Right renal cortex interstitium (tissue), 3 donors: ENCODE measurements at places on chromosomes 7 and 10.

DNA sequence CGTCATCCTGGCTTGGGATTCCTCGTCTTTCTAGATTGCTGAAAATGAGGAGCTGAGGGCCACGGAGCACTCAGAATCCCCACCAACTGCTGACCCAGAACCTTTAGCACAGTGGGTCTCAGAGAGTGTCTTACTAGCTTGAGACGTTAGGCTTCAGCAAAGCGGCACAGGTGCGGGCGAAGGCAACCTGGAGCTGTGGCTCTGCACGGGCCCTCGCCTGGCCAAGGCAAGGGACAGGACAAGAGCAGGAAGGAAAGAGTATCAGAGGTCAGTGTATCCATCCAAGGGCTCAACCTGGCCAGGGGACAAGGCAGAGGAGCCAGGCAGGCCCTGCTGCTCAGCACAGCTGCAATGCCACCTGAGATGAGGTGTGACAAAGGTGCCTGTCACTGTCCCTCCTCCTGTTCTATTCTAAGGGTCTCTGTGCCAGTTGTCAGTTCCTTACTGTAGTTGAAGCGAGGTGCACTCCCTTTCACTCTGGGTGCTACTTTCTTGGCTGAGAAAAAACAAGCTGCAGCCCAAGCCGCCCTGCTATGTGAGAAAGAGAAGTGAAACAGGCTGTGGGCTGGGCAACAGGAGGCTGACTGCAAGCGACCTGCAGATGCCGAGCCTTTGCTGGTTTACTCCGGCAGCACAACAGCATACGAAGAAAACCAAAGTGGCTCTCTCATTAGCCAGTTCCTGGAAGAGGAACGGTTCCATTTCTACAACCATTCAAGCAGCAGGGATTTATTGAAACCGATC is 33.3 kb upstream of the KDM7A start:
- no peak for DNase-seq

GRCh38 chr7:72793791-72794190 is 34.2 kb downstream of the TYW1B start:
- DNase-seq = no peak

GRCh38 chr10:3278771-3279170 is 106.2 kb upstream of the PITRM1 start:
- no peak for DNase-seq

- DNase-seq = no peak
These were observed 2.2 kb upstream of the UFSP1 start for GRCh38 chr7:100891568-100892247.

DNA sequence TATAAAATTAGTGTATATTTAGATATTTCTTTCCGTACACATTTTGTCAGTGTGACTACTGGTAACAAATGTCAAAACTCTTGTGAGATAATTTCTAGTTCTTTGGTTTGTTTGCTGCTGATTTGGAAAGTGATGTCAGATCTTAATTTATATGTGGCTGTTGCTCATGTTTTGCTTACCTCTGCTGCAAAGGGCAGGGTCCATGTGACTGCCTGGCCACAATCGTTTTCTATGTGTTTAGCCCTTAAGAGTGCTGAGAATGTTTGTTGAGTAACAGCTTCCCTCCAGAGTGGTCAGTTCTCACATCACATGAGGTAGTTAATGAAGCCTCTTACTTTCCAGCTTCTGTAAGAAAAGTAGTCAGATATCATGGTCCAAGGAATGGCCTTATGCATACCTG is 4.2 kb downstream of the NRBF2 start:
- no peak for DNase-seq

DNA sequence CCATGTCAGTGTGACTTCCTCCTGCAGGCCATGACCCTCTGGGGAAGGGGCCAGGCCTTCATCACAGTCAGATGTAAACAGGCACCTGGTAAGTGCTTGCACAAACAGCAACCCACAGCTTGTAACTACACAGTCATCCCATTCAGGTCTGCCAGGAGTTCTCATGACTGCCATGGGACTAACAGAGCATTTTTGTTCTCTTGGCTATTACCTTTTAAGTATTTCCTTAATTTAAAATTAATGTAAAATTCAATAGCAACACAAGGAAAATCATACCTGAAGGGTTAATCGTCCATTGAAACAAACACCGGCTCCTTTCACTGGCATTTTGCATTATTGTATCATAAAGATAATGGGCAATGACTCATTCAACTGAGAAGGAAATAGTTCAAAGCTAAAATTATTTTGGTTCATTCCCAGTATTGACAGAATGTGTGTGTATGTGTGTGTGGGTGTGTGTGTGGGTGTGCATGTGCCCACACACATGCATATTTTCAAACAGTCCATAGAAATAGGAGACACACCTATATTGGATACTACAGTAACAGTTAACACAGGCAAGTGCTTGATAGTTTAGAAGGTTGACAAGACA is 307.9 kb downstream of the WDR11 start:
- DNase-seq = no peak

DNA sequence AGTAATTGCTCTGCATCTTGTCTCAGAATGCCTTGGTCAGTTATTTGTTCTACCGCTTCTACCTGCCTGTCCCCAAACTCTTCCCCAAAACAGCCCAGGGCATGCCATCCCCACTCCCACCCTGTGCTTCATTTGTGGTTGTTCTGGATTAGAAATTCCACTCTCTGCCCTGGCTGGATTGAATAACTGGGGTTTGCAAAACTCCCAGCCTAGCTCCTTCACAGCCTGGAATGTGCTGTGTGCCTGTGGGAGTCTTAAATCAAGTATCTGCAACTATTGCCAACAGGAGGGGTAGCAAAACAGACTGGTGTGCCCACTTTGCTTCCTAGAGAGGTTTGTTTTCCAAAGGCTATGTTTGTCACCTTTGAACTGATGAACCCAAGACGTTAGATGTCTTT is 24.2 kb downstream of the TSPAN15 start:
- DNase-seq = no peak

- DNase-seq = no peak
These were observed 124.2 kb downstream of the ATE1 start for GRCh38 chr10:121803611-121804010.

DNA sequence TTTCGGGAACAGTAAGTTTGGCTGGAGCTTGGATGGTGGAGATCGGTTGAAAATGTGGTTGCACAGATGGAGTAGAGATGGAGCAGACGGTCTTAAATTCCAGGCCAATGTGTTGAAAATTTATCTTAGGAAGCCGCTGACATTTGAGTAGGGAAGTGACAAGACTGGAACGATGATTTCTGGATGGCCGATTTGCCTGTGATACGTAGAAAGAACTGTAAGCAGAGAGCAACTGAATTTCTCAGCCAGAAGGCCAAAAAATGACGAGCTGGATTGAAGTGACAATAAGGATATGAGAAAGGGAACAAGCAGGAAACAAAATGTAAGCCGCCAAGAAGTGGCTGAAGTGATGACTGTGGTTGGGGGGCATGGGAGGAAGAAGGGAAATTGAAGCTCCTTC is 687 bp upstream of the ARMC3 start:
- DNase-seq = no peak

DNA sequence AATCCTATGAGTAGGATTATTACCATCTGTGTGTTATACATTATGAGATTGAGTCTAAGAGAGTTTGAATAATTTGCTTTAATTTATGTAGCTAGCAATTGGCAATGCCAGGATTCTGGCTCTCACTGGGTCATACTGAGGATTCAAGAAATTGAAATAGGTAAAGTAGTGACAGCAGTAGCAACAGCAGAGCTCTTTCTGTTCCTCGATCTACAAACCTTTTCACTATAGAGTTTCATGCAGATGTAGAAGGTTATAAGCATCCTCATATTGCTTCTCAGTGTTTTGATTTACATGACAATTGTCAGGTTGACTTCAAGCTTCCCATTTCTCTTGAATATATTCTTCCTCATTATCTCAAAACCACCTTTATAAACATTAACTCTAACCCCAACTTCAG is 294.1 kb upstream of the CSTF2T start:
- DNase-seq = no peak

- DNase-seq = no peak
These were observed 133.0 kb downstream of the EMX2 start for GRCh38 chr10:117675514-117676055.

GRCh38 chr10:49083261-49083660 is 32.1 kb downstream of the VSTM4 start:
- DNase-seq = no peak

DNA sequence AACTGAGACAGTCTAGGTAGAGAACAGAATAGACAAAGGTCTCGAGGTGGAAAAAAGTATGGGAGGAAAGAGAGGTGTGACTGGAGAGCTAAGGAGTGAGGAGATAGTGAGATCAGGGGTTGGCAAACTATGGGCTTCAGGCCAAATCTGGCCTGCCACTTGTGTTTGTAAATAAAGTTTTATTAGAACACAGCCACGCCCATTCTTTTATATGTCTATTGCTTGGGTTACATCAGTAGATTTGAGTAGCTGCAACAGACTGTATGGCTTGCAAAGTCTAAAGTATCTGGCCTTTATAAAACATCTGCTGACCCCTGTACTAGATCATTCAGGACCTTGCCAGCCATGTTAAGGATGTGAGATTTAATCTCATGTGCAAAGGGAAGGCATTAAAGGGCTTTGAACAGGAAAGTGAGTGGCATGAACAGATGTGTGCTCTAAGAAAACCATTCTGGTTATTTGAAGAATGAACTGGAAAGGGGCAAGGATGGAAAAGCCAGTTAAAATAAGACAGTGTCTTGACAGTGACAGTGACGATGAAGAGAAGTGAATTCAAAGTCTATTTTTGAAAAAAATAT is 240.3 kb downstream of the RNLS start:
- DNase-seq = no peak

- peak; percentile 53 for DNase-seq
These were observed 427.1 kb downstream of the GPAM start for GRCh38 chr10:111756217-111757061.

DNA sequence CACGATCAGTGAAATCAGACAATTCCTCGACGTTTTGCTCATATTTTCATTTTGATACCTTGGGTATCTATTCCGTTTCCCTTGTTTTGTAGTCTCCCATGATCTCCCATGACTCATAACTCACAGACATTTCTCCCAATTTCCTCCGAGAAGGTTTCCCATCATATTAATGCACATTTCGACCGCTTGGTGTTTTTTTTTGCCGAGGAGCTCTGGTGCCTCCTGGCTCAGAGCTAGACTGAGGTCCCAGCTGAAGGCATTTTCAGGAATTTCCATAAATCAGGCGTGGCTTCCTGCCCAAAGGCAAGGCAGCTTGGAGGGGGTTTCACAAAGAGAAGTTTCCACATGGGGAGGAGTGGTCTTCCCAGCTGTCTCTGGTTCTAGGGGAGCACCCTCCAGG is 148.2 kb upstream of the TNS3 start:
- DNase-seq = no peak

- no peak for DNase-seq
These were observed 47.8 kb downstream of the NPTX2 start for GRCh38 chr7:98664882-98665281.

GRCh38 chr7:38554586-38554985 is 76.6 kb downstream of the AMPH start:
- DNase-seq = no peak

DNA sequence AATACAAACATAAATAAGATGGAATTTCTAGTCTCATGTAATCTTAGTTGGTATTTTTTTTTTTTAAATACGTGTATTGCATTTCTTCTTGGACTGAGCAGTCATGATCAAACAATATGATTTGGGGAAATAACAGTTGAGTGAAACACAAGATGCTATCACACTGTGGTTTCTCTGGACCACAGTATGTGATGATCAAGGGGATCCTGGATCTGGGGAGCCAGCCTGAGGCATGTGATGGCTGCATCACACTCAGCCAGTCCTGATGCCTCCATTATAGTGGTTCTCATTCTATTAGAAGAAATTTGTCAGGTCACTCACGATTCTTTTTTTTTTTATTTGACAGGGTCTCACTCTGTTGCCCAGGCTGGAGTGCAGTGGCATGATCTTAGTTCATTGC is 495.9 kb upstream of the POT1 start:
- DNase-seq = no peak

GRCh38 chr7:126809188-126809587 is 443.6 kb downstream of the GRM8 start:
- DNase-seq = no peak

- DNase-seq = no peak
These were observed 32.7 kb upstream of the PFKP start for GRCh38 chr10:3034616-3035015.

DNA sequence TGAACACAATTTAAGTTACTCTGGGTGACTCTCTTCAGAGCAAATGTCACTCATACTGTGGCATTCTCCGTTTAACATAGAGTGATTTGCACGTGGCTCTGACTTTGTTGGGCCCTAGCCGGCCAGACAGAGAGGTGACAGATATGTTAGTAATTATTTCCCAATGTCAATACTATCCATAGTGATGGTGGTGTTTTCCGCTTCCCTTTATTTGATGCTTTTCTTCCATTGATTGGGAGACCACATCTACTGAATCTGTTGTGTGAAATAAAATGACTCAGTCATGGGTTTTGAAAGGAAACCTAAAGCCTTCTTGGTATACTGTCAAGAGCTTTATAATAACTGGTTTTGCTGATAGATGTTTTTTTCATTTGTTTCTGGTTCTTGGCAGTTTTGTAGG is 7.4 kb downstream of the AVL9 start:
- DNase-seq = no peak

- DNase-seq = no peak
These were observed 65.7 kb downstream of the ABRAXAS2 start for GRCh38 chr10:124867304-124867703.

GRCh38 chr7:10662982-10663884 is 310.4 kb upstream of the PHF14 start:
- DNase-seq = no peak

DNA sequence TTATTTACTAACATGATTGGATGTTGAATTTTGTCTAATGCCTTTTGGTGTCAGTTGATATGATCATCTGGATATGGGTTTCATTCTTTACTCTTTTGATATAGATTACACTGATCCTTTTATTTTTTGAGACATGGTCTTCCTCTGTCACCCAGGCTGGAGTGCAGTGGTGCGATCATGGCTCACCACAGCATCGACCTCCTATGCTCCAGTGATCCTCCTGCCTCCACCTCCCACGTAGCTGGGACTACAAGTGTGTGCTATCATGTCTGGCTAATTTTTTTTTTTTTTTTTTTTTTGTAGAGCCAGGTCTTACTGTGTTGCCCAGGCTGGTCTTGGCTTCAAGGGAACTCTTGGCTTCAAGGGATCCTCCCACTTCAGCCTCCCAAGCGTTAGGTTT is 27.1 kb downstream of the BMS1 start:
- no peak for DNase-seq

- no peak for DNase-seq
These were observed 26.1 kb upstream of the GRID1 start for GRCh38 chr10:86392723-86393094.

DNA sequence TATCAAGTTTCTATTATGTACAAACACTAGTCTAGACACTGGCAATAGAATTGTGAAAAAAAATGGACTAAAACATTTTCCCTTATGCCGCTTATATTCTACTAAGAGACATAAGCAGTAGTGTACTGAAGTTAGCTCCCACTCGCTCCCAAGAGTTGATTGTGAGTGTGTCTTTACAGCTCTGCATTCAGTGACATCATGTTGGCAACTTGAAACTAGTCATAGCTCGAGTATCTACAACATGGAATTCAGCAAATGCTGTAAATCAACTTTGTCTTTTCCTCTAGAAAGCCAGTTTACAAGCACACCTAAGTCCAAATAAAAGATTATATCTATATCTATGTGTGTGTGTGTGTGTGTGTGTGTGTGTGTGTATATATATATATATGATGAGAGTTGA is 58.8 kb upstream of the MAGI2 start:
- no peak for DNase-seq

- DNase-seq = no peak
These were observed 59.0 kb downstream of the YKT6 start for GRCh38 chr7:44259547-44260457.
